ENCODE measurements at places on chromosomes 5 and 9.

GRCh38 chr9:24245988-24246387 is 299.7 kb downstream of the IZUMO3 start:
- DNase-seq, result no peak

- DNase-seq, result no peak
Measured at GRCh38 chr9:14168381-14168780, 145.6 kb downstream of the NFIB start.

DNA sequence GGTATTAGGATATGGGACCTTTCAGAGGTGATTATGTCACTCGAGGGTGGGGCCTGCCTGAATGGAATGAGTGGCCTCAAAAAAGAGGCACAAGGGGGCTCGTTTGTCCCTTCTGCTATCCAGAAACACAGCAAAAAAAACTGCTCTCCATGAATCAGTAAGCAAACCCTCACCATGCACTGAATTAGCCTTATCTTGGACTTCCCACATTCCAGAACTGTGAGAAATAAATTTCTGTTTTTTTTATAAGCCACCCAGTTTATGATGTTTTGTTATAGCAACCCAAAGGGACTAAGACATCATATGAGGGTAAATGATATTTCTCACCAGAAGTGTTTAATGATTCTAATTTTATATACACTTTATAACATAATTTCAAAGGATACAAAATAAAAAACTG is 476.6 kb upstream of the EDIL3 start:
- DNase-seq, result no peak

- DNase-seq, result no peak
Measured at GRCh38 chr5:169296419-169297143, 4.4 kb downstream of the SLIT3 start.

DNA sequence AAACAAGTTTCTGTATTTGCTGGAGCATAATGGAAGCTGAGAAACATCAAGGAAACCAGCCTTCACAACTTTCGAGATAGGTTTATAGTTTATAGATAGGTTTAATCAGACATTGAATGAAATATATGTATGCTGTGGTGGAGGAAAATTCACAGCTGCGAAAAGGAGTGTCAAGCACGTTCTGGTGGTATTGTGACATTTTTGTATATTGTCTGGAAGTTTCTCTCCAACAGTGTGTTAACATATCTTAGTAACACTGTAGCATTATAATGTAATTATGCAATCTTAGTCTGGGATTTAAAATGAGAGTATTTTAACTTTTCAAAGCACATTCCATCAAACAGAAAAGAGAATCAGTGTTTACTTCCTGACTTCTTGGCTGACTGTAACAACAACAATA is 50.0 kb downstream of the FCHO2 start:
- DNase-seq, result no peak

- DNase-seq, result no peak
Measured at GRCh38 chr5:87594566-87594965, 181.8 kb upstream of the CCNH start.

GRCh38 chr9:12584656-12585522 is 108.3 kb upstream of the TYRP1 start:
- DNase-seq, result no peak

DNA sequence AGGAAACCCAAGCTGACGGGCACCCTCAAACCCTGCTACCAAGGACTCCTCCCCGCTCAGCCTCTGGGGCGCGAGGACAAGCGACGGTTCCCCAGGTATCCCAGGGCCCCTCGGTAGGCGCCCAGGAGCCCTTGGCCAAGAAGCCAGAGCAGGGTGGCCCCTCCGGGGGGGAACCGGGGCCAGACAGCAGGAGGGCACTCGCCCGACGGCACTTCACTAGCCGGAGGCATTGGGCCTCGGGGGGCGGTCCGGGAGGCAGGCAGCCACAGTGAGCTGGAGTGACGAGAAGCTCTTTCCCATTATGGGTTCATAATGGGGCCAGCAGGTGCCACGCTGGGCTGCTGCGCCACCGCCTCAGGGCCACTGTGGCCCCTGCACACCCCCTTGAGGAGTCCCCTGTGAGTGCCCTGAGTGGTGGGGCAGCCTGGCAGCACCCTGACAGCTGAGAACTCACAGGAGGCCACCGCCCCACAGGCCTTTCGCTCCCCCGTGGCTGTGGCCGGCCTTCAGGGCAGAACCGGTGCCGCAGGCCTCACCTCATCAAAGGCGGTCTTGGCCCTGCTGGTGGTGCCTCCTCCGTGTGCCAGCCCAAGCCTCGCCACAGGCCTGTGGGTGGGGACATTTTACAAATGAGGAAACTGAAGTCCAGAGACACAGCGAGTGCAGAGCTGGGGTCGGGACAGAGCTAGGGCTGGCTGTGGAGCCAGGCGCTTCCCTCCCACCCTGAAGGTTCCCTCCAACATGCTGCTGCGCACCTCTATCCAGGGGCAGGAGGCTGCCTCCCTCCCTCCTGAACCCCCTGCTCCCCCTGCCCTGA is 68.7 kb downstream of the PSMB7 start:
- DNase-seq, result no peak

DNA sequence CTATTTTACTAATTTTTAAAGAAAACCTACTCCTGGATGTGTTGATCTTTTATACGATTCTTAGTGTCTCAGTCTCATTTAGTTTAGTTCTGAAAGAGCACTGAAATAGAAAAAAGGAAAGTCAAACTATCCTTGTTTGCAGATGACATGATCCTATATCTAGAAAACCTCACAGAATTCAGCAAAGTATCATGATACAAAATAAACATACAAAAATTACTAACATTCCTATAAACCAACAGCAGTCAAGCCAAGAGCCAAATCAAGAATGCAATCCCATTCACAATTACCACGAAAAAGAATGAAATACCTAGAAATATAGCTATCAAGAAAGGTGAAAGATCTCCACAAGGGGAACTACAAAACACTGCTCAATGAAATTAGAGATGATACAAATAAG is 225.8 kb upstream of the CDH18 start:
- DNase-seq, result no peak

DNA sequence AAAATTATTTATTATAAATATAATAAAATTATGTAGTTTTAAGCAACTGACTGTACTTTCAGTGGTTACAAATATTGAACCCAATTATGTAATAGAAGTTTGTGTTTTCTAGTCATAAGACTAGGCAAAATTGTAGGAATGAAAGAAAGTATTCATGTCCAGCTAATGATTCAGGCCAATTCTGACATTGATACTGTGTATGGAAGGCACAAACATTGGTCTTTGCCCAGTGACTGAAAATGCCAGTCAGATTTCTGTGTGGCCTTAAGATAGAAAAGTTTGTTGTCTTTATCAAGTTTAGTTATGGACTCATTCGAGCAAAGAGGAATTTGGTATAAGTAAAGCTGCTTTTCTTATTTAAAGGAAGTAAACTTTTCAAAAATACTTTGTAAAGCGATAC is 60.3 kb downstream of the SLC12A2 start:
- DNase-seq, result no peak

DNA sequence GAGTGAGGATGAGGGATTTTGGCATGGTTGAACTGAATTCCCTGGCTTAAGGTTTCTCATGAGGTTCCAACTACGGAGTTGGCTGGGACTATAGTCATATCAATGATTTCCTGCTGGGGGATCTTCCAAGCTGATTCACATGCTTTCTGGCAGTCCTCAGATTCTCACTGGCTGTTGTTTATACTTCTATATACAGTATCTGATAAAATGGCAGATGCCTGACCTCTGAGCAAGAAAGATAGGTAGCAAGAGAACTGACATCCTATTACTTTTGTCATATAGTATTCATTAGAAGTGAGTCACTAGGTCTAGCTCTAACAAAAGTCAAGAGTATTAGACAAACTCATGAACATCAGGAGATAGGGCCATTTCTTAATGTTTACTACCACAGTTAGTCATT is 440.9 kb upstream of the EDIL3 start:
- DNase-seq, result no peak

DNA sequence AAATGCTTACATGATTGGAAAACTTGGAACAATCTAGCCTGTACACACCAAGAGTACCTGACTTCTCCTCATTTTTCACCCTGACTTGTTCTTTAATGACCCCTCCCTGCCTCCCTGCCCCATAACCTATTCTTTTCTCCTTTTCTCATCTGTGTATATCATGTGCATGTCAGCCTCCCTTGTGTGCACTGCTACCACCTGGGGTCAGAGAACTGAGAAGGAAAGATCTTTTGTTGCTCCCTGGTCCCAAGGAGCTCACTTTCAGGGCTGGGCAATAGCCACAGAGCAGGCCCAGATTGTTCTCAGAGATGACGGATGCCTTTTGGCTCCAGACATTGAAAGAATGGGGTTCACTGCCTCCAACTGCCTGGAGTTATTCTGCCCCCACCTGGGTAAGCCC is 5.1 kb downstream of the MAP1B start:
- no peak for DNase-seq

DNA sequence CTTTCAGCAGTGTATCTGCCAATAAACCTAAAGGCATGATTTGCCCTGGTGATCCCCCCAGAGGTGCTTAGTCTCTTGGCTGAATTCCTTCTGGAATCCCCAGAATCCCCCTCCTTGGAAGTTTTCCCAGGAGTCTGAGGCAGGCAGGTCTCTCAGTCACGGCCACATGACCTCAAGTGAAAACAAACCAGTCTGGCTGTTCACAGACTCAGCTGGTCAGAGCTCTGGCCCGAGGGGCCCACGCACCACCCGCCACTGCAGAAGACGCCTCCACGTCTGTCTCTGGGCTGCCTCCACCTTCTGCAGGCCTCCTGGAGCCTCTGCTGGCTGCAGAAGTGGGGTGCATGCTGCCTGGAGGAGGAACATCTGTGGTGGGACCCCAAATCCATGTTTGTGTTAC is 52.5 kb downstream of the HRH2 start:
- no peak for DNase-seq

DNA sequence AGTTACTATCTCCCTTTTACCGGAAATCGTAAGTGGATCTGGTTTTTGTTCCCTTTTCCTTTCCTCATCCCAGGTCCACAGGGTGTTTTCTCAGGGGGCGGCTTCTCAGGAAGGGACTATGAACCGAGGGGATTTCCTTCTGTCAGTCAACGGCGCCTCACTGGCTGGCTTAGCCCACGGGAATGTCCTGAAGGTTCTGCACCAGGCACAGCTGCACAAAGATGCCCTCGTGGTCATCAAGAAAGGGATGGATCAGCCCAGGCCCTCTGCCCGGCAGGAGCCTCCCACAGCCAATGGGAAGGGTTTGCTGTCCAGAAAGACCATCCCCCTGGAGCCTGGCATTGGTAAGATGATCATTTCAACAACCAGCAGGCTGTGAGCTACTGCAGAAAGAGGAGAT is 75.8 kb downstream of the GOLPH3 start:
- DNase-seq, result no peak

GRCh38 chr9:94511134-94511954 is 43.5 kb upstream of the PCAT7 start:
- DNase-seq, result no peak

DNA sequence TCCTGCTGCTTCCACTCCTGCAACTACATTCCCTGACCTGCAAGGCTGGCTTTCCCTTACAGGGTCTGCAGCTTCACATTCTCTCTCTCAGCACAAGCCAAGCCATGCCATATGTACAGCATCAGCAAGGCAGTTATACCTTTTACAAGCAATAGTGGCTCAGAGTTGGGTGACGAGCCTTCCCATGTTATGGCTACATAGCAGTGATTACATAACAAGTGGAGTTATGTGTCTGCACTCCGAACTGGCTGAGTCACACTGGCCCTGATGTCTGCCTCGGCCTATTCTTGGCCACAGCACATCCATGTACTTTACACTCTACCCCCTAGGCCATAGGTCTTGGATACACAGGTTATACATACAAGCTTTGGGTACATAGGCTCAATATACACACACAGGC is 52.0 kb upstream of the SNCAIP start:
- no peak for DNase-seq

DNA sequence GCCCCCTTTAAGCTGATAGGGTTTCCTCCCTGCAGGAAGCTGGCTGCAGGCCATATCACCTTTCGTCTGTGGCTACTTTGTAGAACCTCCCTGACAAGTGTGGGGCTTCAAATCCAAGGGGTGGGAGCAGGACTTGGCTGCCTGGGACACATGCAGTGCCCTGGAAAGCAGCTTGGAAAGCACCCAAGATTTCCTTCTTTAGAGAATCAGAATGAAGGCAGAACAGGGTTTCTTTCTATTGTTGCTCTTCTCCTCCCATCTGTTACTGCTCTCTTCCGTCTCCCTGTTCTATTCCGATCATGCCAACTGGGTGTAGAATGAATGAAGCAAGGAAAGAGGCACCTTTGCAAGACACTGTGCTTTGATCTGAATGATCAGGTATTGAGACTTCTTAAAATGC is 282.2 kb downstream of the MED10 start:
- DNase-seq, result no peak

- no peak for DNase-seq
Measured at GRCh38 chr5:107813559-107813958, 142.8 kb upstream of the EFNA5 start.

DNA sequence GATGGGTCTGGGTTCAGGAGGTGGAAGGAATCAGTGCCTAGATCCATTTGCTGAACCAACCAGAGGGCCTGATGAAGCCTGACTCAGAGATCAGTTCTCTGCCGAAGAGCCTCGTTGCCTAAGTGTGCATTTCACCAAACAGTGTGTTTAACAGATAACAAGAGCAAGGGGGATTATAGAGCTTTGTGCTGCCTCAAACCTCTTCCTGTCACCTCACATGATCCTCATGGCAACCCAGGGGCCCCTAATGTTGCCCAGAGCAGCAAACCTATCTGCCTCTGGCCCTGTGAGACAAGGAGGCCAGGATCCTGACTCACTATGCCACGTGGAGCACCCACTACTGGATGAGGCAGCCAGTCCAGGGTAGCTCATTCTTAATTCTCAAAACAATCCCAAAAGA is 66.3 kb upstream of the EPB41L4B start:
- DNase-seq, result no peak

DNA sequence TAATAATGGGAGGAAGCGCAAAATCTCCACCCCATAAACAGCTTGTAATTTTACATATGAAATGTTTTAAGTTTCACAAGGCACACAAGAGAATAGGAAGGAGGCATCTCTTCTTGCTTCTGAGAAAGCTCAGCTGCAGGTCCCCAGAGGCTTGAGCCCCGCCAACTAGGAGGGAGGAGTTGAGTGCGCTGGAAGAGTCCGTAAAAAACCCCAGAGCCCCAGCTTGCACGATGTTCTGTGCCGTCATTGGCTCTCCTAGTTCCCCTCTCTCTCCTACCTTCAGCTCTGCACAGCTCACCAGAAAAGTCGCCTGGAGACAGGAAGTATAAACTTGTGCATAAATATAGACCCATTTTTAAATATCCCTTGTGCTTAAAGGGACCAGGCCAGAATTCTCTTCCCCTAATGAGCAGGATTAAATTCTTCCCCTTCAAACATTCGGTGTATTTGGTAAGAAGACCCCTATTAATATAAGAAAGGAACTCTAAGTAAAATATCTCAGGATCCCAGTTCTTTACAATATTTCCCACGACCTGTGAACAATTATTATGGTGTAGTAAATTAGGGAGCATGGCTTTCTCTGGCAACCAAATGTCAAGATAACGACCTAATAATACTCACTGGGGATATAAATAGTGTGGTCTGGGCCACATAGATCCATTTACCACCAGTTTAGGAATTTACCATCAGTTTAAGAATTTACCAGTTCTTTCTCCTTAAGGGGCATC is 13.7 kb downstream of the GLRX start:
- DNase-seq, result no peak

GRCh38 chr5:80083101-80083890 is 48.1 kb downstream of the THBS4 start:
- no peak for DNase-seq

Measured in stimulated activated CD8-positive, alpha-beta memory T cell treated with anti-CD3 and anti-CD28 coated beads, Interleukin-7, amount 100 ng/mL, for 24 hours (primary cell).